ENCODE measurements at places on chromosomes 4 and X.

- DNase-seq: no peak
These were observed 53.6 kb upstream of the HPSE start for GRCh38 chr4:83388313-83388676.

DNA sequence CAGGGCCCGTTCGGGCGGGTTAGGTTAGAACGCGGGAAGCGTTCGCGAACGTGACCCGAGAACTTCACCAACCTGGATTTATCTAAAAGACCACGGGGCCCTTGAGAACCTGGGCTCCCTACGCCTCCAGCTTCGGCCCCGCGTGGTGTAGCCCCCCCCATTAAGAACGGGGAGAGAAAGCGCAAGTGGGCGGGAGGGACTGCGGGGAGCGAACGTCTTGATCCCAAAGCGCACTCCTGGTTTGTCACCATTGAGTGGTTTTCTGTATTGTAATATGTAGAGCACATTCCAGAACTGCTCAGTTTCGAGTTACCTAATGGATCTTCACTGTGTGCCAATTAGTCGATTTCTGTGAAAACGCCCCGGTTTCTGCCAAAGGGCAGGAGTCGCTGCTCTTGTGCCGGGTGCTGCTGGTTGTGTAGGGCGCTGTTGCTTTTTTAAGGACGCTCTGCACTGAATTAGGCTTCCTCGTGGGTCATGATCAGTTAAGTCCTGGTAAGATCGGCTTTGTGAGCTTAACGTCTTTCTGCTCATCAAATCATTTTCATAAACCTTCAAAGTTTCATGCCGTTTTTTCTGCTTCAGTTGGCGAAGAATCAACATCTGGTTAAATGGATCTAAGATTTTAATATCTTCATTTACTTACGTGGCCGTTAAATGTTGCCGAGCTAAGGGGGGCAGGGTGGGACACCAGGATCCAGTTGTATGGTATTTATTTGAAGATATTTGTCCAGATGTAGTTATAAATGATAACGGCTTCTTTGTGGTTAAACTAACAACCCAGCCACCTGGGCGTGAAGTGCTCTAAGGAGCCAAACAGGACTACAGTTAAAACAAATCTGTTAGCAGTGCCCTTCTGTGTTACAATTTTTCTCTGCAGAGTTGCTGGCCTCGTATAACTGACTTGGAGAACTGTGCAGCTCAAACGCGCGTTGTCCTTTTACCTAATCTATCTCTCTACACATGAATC is 809 bp downstream of the MND1 start:
- peak; percentile 46 for DNase-seq

GRCh38 chr4:96352051-96352517 is 512.2 kb downstream of the PDHA2 start:
- DNase-seq: no peak

DNA sequence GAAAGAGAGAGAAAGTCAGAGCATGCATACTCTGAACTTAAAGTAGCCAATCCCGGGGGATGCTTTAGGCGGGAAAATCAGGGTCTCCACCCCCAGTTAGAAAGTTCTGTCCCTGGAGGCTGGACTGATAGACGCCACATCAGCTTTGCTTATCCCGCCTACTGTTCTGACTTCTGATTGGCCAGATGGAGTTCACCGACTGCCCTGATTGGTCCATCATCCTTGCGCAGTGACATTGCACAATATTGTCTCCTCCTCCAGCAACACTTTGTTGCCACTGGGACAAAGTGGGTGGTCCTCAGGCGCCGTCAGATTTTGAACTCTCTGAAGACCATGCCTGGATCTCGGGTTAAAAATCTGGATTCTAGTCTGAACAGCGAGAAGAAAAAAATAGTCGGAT is 50.3 kb downstream of the SSX3 start:
- no peak for DNase-seq

DNA sequence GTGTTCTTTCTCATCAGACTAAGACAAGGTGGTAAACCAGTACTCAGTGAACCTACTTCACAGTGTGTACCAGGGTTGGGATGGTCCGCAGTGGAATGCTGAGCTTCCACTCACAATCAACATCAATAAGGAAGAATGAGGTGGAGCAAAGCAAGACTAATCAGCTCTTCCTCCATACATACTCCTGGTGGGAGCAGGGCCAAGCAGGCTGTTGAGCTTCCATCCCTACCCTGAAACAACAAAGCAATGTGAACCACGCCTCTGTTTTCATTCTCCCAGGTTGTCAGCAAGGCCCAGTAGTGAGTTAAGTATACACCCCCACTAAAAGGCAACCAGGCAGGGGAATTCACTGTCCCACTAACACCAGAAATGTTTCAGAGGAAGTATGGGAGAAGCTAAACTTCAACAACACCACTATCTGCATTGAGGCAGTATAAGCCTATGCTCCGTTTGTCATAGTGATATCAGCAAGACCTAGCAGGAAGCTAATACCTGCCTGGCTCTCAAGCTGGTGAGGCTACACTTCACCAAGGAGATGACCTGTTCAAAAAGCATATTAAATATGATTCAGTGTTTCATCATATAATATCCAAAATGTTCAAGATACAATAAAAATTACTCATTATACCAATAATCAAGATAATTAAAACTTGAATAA is 109.5 kb downstream of the DDX60 start:
- DNase-seq: no peak

DNA sequence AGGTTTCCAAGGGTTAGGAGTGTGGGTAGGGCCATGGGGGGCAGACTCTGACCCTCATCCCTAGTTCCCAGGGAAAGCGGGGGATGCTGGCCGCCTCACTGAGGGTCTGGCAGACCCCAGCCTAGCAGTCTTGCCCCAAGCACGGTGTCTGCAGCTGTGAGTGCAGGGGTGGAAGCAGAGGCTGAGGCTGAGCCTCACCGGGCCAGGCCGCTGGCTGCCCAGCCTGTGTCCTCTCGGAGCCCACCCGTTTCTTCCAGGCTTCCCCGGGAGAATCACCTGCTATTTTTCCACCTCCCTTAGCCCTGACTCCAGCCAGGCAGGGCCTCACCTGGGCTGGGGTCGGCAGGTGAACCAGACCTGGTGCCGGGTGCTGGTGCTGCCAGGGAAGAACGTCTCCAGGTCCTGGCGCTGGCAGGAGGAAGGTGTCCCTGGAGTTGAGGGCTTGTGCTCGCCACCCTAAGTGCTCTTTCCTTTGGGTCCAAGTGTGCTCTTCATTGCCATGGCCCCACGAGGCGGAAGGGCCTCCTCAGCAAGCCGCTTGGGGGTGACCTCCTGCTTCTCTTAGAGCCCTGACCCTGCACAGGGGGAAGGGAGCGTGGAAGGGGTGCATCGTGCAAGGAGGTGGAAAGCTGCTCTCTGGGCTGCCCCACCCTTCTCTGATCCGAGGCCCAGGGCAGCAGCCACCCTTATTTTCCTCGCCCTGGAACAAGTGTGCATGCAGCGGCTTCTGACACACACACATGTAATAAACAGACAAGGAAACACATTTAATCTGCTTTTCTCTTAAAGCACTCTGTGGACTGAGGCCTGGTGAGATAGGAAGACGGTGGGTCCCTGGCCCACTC is 112.7 kb downstream of the FAM53A start:
- no peak for DNase-seq

Measured in cerebellar cortex (tissue), 1 donor.